ENCODE measurements at places on chromosomes 4 and X.
A peak's percentile ranks its signal among the peaks of the same experiment; 100 is the strongest.

GRCh38 chr4:10272511-10272910, 155.9 kb upstream of the WDR1 start:
- no peak for DNase-seq

DNA sequence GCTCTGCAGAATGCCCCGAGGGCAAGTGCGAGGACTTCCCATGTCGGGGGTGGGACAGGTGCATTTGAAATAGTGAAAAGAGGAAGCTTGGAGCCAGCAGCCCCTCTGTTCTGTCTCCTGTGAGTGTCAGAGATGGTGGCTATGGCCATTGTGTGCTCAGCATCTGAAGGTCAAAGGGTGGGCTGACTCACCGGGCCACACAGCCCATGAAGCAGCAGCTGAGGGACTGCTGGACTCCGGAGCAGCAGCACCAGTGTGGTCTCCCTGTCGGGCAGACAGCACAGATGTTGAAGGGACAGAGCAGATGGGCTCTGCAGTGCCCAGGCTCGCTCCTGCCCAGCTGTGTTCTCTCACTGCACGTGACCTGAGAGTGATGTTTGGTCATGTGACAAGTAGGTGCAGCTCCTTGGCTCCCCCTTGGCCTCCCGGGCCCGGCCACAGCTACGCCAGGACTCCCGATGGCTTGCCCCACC, 53.5 kb downstream of the TBC1D14 start:
- no peak for DNase-seq

GRCh38 chr4:38894322-38894982, 26.8 kb downstream of the FAM114A1 start:
- no peak for DNase-seq

DNA sequence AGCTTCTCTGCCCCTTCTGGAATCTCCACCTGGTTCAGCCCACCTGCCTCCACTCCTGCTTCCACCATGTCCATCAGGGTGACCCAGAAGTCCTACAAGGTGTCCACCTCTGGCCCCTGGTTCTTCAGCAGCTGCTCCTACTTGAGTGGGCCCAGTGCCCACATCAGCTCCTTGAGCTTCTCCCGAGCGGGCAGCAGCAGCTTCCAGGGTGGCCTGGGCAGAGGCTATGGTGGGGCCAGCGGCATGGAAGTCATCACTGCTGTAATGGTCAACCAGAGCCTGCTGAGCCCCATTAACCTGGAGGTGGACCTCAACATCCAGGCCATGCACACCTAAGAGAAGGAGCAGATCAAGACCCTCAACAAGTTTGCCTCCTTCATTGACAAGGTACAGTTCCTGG, 74.4 kb upstream of the ZXDA start:
- no peak for DNase-seq

- DNase-seq = no peak
Observed at GRCh38 chr4:145988628-145989027, 50.0 kb upstream of the ZNF827 start.

DNA sequence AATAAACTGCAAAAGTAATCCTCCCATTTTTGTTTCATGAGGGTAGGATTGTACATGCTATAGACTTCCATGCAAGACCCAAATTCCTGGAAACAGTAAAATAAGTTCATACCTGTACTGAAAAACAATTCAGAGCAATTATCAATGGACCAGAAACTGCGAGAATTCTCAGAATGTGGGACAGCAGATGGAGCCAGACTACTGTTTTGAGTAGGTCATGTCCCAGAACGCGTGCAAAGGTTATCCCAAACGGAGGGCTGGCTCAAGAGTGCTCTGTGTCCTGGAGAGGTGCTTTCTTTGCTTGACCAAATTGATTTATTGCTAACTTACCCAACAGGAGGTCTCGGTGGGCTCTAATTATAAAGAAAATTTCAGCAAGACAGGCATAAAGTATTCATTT, 1.7 kb upstream of the MAGEH1 start:
- DNase-seq = peak; percentile 3
